Fibroblast of the conjunctiva (primary cell): ENCODE measurements at places on chromosomes 12 and 14.

DNA sequence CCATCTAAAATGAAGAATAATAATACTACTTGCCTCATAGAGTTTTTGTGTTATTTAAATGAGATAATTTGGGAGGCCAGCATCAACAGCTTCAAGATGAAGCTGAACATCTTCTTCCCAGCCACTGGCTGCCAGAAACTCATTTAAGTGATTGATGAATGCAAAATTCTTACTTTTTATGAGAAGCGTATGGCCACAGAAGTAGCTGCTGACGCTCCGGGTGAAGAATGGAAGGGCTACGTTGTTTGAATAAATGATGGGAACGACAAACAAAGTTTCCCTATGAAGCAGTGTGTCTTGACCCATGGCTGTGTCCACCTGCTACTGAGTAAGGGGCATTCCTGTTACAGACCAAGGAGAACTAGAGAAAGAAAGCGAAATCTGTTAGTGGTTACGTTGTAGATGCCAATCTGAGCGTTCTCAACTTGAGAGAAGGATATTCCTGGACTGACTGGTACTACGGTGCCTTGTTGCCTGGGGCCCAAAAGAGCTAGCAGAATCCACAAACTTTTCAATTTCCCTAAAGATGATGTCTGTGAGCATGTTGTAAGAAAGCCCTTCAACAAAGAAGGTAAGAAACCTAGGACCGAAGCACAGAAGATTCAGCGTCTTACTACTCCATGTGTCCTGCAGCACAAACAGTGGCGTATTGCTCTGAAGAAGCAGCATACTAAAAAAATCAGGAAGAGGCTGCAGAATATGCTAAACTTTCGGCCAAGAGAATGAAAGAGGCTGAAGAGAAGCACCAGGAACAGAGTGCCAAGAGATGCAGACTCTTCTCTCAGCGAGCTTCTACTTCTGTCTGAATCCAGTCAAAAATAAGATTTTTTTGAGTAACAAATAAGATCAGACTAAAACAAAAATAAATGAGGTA is 100.0 kb upstream of the LRIG3 start:
- no peak for DNase-seq

DNA sequence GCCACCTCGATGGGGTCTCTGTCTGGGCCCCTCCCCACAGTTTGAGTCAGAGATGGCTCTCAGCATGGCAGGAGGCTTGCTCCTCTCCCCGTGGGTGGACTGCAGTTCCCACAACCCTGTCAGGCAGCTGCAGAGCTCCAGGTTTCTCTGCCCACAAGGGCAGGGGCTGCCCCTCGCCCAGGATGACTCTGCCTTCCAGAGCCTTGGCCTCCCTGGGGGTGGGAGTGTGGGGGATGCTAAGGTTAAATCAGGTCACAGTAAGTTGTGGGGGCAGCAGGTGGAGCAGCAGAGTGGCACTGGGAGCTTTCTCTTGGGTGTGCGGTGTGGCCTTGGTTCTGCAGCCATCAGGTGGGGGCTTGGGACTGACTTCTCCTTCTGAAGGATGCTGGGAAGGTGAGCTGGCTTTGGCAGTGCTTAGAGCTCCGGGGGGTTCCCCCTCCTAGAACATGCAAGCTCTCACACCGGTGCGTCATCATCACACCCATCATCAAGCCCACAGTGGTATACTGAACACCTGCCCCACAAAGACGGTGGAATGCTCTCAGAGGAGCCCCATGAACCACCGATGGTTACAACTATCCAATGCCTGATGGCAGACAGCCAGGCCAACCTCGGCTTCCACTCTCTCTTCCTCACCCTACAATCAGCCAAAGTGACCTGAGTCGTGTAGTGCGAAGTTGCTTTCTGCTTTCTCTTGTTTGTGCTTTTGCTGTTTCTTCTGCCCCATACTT is 39.7 kb downstream of the ERH start:
- no peak for DNase-seq

DNA sequence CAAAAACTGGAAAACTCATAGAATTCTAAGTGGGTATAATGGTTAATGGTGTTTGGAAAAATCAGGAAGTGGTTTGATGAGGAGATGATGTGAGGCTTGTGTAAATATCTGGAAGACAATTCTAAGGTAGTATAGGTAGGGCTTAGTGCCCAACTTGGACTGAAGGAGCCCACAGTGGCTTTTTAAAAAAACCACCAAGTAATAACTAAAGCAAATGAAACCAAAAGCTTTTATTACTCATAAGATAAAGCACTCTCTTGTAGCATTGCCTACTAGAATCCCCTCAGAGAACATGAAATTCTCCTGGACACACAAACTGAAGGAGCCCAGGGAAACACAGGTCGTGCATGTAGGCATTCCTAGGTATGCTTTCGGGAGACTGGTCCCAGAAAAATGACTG is 324.5 kb downstream of the NELL2 start:
- DNase-seq: no peak

DNA sequence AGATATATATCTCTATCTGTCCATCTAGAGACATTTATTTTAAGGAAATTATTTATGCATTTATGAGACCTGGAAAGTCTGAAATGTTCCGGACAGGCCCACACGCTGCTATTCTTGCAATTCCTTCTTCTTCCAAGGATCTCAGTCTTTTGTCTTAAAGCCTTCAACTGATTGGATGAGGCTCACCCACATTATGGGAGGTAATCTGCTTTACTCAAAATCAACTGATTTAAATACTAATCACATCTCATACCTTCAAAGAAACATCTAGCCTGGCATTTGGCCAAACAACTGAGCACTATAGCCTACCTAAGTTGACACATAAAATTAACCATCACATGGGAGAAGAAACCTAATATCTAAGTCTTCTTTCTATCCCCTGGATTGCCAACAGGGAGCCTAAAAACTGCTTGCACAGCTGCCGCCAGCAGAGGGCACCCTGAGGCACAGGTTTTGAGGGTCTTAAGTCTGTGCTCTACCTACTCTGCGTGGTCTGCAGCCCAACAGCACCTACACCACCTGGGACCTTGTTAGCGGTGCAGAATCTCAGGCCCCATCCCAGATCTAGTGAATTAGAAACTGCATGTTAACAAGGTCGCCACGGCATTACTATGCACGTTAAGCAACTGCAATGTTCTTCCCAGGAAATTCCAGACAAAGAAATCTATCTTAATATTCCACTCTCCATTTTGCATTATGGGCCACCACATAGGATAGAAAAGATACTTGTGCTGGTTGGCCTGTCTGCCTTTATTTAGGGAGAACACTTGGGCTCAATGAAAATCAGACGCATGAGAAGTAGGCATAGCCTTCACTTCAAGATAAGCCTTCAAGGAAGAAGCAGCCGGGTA is 249.7 kb downstream of the FOXG1 start:
- DNase-seq: peak; percentile 41
